C1 segment of cervical spinal cord (tissue), 14 donors: ENCODE measurements at places on chromosomes 5 and 9.

GRCh38 chr9:35822926-35823325, 5.6 kb downstream of the FAM221B start:
- no peak for DNase-seq

- DNase-seq: no peak
Measured at GRCh38 chr9:136220017-136220729, 15.2 kb upstream of the LHX3 start.

- no peak for DNase-seq
Measured at GRCh38 chr9:26210338-26210851, 532.2 kb upstream of the TUSC1 start.

- DNase-seq: no peak
Measured at GRCh38 chr5:56183506-56183905, 49.6 kb downstream of the ANKRD55 start.

DNA sequence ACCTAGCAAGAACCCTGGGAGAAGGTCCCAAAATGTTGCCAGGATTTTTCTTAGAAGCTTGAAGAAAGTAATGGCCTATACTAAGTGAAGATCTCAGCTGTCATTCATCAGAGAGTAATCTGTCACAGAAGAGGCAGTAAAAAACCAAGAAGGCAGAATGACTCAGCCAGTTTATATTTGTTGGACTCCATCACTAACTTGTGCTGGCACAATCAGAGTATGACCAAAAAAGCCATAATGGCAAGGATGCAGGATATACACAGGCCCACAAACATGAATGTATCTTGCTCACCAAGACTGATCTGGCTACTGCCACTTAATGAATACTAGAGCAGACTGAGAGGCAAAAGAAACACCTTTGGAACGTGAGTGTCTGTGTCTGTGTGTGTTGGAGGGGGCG, 104.0 kb upstream of the POU5F2 start:
- DNase-seq: no peak

- no peak for DNase-seq
Measured at GRCh38 chr9:89958086-89958485, 353.3 kb downstream of the GADD45G start.

- no peak for DNase-seq
Measured at GRCh38 chr9:133664173-133665050, 28.2 kb downstream of the DBH start.

GRCh38 chr5:173664154-173664526, 47.7 kb upstream of the BOD1 start:
- DNase-seq: no peak

DNA sequence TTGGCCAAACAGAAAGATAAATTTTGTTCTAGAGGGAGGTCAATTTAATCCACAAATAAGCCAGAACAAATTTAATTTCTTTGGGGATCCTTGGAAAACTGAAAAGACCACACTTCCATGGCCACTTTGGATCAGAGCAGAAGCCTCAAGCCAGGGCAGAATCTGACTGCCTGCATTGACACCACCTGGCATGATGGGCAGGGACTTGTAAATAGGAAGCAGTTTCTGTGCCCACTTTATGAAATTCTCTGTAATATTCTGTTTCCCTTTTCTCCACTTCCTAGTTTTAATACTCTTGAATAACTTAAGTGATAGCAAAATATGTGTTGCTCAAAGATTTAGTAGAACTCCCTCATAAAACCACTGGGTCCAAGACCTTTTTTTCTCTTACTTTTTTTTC, 6.7 kb upstream of the TMEM252 start:
- DNase-seq: no peak

DNA sequence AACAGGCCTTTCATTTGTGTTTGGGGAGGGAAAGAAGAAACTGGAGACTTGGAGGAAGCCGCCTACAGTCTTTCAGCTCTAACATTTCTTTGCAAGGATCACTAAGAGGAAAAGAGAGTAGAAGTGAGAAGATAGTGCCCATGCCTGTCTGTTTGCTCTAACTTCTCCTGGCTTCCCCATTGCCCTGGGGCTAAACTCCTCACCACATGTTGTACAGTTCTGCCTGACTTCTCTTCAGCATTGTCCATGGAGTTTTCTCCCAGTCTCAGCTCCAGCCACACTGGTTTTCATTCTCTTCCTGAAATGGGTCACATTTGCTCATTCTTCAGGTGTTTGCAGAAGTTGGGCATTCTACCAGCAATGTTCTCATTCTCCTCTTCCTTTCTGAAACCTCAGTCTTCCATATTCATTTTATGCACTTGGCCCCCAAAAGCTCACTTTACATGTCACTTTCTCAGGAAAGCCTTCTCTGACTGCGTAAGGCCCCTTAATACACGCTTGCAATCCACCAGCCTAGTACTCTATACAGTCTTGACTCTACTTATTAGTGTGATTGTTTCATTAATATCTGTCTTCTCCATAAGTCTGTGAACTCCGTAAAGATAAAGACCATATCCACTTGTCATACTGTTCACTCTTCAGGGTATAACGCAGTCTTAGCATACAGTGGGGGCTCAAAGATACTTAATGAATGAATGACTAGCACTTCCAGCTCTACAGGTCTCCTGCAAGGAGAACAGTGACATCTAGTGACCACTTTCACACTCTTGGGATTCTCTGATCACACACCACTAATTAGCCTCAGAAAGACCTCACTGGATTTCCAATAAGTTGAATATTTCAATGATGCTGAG, 40.2 kb upstream of the TRIM32 start:
- no peak for DNase-seq

GRCh38 chr5:75048457-75048953, 3.9 kb downstream of the GCNT4 start:
- no peak for DNase-seq

DNA sequence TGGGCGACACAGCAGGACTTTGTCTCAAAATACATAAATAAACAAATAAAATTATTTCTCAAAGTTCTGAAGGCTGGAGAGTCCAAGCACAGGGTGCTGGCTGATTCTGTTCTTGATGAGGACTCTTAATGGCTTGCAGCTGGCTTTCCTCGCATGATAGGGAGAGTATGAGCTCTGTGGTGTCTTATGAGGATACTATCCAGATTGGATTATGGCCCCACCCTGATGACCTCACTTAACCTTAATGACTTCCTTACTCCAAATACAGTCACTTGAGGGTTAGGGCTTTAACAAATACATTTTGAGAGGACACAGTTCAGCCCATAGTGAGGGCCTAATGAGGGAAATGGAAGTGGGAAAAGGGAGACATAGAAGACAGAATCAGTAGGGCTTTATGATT, 87.7 kb downstream of the FOCAD start:
- no peak for DNase-seq

DNA sequence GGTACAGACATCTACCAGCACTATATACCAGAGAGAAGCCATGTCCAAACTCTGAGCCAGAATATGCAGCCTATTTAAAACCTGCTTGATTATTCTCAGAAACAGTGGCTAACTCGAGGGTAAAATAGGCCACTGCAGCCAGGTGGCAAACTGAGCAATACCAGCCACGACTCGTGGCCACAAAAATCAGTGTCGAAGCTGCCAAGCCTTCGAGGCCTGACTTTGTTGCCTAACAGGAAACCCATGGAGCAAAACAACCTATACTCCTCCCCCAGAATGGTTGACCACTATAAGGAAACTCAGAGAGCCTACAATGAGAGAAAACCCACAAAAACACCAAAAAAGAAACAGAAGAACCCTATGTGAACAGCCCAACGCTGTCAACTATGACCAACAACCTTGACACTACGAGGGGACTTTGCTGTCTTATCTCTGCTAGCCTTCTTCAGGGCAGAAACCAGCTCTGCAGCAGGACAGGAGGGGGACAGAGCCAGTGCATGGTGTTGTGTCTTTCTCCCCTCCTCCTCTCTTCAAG, 133.8 kb downstream of the TMEM174 start:
- no peak for DNase-seq

- DNase-seq: no peak
Measured at GRCh38 chr9:12230708-12231107, 462.5 kb upstream of the TYRP1 start.

GRCh38 chr9:124208571-124208970, 49.2 kb upstream of the NEK6 start:
- DNase-seq: no peak

DNA sequence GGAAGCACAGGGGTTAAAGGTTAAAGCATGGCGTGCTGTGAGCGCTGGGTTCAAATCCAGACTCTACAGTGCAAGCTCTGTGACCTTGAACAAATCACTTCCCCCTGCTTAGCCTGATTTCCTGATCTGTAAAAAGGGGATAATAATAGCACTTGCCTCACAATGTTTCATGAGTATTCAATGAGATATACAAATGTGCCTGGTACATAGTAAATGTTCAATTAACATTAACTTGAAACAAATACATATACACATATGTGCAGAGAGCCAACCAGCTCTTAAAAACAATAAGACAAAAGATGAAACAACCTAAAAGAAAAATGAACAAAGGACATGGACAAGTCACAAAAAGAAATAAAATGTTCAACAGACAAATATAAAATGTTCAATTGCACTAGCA, 4.0 kb downstream of the CIZ1 start:
- DNase-seq: no peak

GRCh38 chr5:169474226-169474625, 109.3 kb upstream of the SPDL1 start:
- no peak for DNase-seq

- no peak for DNase-seq
Measured at GRCh38 chr9:137676998-137677397, 58.2 kb downstream of the EHMT1 start.

DNA sequence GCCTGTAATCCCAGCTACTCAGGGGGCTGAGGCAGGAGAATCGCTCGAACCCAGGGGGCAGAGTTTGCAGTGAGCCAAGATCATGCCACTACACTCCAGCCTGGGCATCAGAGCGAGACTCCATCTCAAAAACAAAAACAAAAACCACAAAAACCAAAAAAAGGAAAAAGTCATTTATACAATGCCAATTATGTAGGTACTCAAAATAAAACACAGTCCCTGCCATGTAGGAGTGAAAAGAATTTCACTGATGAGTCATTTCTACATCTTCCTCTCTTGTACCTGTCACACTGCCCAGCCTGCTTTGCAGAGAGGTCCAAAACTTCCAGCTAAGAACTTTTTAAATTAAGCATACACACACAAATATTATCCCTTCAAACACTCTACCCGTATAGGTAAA, 215.8 kb downstream of the EPB41L4A start:
- no peak for DNase-seq

- no peak for DNase-seq
Measured at GRCh38 chr9:69689991-69690538, 17.9 kb upstream of the APBA1 start.

GRCh38 chr9:33130961-33131789, 36.0 kb downstream of the B4GALT1 start:
- no peak for DNase-seq

- DNase-seq: no peak
Measured at GRCh38 chr5:61790678-61791077, 458.6 kb downstream of the ZSWIM6 start.

- DNase-seq: no peak
Measured at GRCh38 chr9:126777733-126778132, 27.1 kb upstream of the ZBTB43 start.

GRCh38 chr9:133384736-133385321, 8.7 kb downstream of the STKLD1 start:
- no peak for DNase-seq

GRCh38 chr5:149610589-149611255, 29.4 kb downstream of the ARHGEF37 start:
- no peak for DNase-seq

DNA sequence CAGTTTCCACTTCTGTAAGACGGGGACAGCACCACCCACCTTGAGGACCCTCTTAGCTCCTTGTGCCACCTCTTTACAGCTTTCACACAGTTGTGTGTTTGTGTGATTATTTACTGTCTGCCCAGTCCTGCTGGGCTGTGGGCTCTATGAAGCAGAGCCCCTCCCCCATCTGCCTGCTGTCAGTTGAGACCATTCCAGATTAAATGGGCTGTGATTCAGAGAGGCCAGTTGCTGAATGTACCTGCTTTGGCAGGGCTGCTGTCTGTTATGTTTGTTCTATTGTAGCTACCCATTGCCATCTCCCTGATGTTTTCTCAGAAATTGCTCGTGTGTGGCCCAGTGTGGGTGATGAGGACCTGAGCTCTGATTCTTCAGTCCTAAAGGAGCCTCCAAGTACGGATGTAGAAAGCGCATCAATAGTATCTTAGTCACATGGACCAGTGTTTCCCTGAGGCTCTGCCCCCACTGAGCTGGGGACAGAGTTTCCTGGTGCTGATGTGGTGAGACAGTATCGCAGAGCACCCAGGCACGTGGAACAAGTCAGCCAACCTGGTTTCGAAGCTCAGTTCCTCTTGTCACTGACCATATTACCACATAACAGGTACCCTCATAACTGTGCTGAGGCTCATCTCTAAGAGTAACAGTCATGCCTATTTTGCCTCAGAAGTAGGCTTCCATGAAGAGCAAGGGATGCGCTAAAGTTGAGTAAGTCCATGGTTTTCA, 3.7 kb downstream of the ANGPTL2 start:
- DNase-seq: no peak

DNA sequence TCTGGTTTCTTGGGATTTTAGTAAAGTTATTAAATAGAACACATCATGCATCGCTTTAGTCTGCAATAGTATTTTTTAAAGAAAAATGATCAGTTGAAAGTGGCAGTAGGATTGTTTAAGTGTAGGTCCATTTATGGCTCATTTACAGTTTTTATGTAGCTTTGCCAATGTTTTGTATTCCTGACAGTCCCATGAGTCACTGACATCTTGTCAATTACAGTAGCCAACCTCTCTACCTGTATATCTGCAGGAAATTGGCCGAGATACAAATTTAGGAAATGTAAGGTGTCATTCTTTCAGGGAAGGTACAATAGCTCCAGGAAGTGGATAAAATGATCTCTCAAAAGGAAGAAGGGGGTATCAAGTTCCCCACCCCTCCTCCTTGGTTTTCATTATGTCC, 47.7 kb upstream of the MTAP start:
- DNase-seq: no peak

- no peak for DNase-seq
Measured at GRCh38 chr9:105436783-105437182, 11.1 kb upstream of the FSD1L start.

DNA sequence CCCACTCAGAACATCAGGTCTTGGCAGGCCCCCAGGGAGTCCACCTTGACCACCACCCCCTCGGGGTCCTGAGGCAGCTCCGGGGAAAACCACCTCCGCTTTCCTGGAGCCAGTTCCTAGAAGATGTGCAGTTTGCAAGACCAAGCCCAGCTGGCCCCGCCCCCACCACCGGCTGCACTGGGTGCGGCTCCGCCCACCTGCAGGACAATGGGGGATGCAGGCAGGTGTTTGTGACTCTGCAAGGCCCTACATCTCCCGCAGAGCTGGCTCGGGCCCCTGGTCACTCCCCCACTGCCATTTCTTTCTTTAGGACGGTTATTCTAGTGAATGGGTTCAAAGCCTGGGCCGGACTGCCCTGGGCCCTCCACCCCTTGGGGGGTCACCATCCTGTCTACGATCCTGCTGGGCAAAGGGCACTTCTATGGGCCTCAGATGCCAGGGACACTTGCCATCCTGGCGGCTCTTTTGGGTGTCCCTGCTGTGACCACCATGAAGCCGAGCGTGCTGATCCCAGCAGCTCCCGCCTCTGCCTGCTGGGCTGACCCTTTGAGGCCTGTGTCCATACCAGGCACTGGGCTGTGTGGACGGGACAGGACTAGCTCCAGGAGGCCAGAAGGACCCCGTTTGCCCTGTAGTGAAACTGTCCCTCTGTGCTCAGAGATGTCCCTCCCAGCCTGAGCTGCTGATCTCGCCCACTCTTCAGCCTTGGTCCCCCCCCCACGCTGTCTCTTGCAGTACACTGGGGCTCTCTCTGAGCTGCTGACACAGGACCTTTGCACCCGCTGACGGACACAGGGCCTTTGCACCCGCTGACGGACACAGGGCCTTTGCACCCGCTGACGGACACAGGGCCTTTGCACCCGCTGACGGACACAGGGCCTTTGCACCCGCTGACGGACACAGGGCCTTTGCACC, 5.9 kb upstream of the NACC2 start:
- no peak for DNase-seq

GRCh38 chr9:19050637-19051591, 1.7 kb downstream of the RRAGA start:
- DNase-seq: no peak
